Heart right ventricle (tissue), 16 donors: ENCODE measurements at places on chromosomes 1 and 21. TPM values are rescaled to one million over a fixed set of nuclear protein-coding genes. Genes with fewer than 3 reads are reported as not detected.

The RAP1GAP gene
- 5.6 TPM for total RNA-seq

The OR2G6 gene
- not detected for total RNA-seq

The TNFRSF1B gene
- 8.0 TPM for total RNA-seq

The FMOD gene
- 7.0 TPM for total RNA-seq

The CDCA8 gene
- 0.17 TPM for total RNA-seq

The TSEN15 gene
- total RNA-seq, result 27.1 TPM

The CFAP107 gene
- total RNA-seq, result not detected

The SLAMF8 gene
- 1.0 TPM for total RNA-seq

GRCh38 chr1:157739229-157739901 is 37.6 kb downstream of the FCRL2 start:
- DNase-seq, result no peak

DNA sequence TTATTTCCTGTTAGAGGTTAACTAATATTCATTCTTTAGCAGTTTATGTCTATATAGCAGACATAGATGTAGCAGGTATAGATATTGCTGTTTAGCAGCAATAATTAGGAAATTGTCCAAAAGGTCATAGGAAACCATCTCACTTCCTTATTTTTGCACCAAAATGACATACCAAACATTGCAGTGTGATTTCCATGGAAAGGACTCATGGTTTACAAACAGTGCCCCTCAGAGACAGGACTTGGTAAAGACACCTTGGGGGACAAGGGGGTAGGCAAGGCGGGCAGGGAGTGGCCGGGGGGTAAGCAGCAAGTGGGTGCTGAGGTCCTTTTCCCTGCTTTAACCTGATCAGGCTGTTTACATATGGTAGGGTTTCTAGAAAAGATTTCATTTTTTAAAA is 30.5 kb downstream of the BATF3 start:
- no peak for DNase-seq

- DNase-seq, result no peak
Measured at GRCh38 chr1:111202366-111202706, 1.9 kb upstream of the DENND2D start.

DNA sequence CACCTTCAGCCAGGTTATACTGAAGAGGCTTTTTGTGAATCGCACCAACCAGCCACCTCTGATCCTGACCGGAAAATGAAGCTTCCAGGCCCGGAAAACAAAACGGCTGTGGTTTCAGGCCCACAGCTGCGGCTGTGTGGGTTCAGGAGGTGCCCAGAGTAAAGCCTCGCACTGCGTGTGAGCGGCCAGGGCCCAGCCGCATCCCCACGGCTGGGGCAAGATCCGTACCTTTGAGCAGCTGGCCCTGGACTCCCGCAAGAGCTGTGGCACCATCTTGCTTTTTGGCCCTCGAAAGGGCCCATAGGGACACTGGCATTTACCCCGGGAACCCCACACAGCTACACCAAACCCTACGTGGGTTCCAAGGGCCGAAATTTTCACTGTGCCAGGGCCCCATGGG is 63.0 kb downstream of the GLUL start:
- DNase-seq, result no peak

- no peak for DNase-seq
Measured at GRCh38 chr1:211525101-211525676, 33.2 kb upstream of the RD3 start.
